GM06990 (cell line): ENCODE measurements at places on chromosomes 1 and 21.
A peak's percentile ranks its signal among the peaks of the same experiment; 100 is the strongest.

- no peak for DNase-seq
Measured at GRCh38 chr1:151065089-151065645, 5.0 kb downstream of the MLLT11 start.

- no peak for DNase-seq
Measured at GRCh38 chr1:11342621-11343032, 69.6 kb downstream of the UBIAD1 start.

DNA sequence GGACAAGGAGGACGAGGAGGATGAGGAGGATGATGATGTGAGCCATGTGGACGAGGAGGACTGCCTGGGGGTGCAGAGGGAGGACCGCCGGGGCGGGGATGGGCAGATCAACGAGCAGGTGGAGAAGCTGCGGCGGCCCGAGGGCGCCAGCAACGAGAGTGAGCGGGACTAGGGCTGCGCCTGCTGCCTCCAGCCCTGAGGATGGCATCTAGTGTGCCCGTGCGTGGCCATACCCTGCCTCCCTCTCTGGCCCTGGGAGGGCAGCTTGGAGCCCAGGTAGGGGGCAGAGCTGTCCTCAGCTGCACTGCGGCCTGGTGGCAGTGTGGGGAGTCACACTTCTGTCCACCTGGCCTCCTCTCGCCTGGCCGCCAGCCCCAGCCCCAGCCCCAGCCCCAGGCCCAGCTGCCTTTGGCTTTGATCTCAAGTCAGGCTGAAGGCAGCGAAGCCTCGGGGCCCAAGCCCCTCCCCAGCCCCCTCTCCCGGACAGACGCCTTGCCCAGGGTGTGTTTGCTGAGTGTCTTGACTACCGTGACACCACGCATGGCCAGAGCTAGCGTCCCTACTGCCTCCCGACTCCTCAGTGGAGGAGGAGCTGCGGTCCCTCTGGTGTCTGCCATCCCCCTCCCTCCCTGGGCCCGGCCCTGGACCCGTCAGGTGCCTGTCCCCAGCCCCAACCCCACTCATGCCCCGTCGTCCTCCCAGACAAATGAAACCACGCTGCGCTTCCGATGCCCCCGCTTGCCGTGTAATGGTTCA, 155.2 kb downstream of the PEX14 start:
- no peak for DNase-seq

DNA sequence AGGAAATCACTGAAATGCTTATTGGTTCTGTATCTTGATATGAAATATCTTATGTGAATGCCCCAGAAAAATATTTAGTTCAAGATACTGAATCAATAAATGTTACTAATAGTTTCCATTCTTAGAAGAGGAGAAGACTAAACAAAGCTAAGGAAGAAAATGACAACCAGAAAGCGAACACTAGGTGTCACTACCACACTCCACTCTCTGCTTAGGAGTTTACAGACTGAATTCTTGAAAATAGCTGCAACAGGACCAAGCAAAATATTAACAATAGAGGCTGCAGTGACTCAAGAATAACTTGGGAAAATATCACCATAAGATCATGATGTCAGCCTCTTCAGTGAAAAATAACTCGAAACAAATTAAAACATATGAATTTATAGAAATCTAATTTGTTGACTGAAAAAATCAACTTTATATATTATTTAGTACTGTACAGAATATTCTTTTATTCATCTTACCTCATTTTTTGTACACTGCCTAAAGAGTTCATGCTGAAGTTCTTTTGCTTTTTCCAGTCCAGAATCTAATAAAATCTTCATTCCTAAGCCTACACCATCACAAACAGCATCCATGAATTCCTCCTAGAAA, 61.6 kb downstream of the KIF14 start:
- peak; percentile 22 for DNase-seq

DNA sequence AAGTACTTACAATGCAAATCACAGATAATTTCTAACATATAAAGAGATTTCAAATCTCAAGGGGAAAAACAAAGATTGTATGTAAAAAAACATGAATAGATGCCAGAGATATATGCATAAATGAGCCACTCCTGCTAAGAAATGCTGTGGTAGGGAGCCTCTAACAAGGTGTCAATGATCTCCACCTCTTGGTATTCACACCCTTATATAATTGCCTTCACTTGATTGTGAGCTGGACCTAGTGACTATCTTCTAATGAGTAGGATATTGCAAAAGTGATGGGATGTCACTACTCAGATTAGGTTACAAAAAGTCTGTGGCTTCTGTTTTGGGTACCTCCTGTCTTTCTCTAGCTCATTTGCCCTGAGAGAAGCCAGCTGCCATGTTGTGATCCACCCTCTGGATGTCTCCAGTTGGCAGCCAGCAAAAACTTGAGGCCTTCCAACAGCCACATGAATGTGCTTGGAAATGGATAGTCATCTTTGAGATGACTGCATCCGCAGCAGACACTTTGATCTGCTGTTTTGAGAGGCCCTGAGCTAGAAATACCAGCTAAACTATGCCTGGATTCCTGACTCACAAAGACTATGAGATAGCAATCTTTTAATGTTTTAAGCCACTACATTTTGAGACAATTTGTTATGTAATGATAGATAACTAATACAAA, 196.1 kb upstream of the FGGY start:
- no peak for DNase-seq

DNA sequence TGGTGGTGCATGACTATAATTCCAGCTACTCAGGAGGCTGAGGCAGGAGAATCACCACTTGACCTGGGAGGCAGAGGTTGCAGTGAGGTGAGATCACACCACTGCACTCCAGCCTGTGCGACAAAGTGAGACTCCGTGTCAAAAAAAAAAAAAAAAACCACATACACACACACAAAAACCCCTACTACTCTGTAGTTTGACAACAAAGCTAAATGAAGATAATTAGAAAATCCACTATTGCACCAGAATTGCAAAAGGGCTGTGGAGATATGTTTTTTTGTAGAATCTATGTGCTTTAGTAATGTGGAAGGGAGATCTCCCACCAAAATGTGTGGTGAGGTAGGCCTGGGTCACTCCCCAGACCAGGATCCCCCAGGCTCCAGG, 32.2 kb upstream of the KHDRBS1 start:
- no peak for DNase-seq

DNA sequence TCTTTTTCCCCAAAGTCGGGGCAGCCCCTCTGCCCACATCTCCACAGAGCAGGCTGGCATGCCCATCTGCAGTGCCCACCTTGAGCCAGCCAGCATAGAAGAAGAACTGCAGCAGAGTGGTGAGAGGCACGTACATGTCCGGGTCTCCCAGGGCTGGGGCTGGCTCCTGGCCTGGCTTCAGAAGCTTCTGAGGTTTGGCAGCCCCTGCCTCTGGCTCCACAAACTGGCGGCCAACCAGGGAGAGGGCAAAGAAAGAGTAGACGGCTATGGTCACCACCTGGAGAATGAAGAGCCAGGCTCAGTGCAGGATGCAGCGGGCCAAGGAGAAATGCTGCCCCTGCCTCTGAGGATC, 3.0 kb downstream of the BEST4 start:
- no peak for DNase-seq

DNA sequence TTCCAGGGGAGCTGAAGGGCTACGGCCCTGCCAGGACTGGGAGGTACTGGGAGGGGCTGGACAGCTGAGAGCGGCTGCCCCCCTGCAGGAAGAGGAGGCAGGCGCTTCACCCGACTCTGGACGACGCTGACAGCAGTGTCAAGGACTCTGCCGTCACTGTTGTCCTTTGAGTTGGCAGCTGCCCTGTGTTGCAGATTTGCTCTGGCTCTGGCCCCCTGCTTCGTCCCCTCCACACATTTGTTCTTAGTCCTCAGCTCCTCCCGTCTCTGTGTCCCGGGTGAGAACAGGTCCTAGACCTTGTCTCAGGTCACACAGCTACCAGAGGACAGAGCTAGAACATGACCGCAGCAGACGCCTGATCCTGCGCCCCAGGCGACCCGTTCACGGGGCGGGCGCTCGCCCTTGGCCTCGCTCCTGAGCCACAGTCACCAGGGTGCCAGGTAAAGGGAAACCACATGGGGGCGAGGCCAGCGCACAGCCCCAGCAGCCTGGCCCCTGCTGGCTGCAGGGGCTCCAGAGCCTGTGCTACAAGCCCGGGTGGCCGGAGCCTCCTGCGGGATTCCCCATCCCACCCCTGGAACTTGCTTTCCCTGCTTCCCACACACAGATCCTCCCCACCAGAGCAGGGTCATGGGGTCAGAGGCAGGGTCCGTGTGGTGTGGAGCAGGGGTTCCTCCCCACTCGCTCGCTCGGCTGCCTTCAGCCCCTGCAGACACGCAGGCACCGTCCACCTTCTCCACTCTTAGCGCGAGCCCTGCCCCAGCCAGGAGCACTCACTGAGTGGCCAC, 10.7 kb upstream of the NPHP4 start:
- DNase-seq, result no peak
